CD4-positive, alpha-beta T cell treated with Interferon alpha-2 for 1 hour (primary cell): ENCODE measurements at places on chromosomes 6 and 20.

- DNase-seq = no peak
Measured at GRCh38 chr6:156782691-156783320, 5.6 kb downstream of the ARID1B start.

DNA sequence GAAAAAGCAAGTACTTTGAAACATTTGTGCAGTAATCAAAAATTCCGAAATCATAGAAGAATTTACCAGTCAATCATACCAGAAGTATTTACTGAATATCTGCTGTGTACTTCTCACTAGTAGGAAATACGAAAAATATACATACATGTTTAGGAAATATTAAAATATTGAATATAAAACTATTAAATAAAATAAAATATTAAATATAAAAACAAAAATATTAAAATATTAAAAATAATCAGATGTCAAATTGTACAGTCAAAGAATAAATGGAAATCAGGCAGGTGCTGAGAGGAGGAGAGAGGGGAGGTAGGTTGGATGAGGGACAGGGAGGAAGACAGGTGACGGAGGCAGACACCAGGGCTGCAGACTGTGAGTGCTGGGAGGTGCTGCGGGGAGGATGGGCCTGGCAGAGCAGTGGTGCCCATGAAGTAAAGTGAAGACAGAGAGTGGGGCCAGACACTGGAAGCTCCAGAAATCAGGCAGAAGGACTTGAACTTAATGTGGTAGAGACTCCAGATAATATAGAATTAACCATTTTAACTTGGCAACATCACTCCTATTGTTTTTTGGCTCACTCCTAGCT, 55.9 kb downstream of the PRKN start:
- no peak for DNase-seq

DNA sequence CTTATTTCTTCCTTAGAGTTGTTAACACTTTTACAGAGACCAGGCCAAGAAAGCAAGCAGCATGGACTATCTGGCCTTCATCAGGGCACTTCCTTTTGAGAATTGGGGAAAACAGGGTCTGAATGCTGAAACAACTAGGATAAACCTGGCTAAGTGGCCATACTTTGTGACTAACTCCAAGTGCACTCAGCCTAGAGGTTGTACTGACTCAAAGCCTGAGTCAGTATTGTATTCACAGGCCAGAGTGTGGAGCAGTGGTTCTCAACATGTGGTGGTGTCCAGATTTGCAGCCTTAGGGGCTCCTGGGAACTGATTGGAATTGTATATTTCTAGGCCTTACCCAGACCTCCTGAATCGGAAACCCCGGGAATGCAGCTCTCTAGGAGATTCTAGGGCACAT, 20.1 kb downstream of the SEC23B start:
- no peak for DNase-seq

DNA sequence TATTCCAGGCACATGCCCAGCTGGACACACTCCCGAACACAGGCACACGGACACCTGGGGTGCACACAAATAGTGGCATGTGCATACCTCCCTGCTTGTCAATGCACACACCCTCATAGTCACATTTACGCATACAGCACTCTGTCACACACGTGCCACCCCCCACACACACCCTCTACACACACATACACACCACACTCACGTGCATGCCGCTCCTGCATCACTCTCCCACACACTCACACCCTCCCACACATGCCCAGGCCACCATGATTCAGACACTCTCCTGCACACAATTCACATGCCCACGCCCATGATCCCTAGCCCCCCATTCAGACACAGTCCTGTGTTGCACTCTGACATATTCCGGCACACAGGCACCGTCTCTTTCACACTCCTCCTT, 13.0 kb downstream of the SIRPA start:
- DNase-seq = no peak

DNA sequence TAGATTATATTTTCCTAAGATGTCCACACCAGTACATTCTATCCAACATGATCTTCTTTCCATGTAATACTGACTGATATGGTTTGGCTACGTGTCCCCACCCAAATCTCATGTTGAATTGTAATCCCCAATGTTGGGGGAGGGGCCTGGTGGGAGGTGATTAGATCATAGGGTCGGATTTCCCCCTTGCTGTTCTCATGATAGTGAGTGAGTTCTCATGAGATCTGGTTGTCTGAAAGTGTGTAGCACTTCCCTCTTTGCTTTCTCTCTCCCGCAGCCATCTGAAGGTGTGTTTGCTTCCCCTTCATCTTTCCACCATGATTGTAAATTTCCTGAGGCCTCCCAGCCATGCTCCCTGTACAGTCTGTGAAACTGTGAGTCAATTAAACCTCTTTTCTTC, 12.2 kb upstream of the HBS1L start:
- no peak for DNase-seq

- DNase-seq = no peak
Measured at GRCh38 chr20:57977141-57977540, 251.3 kb downstream of the ANKRD60 start.

- no peak for DNase-seq
Measured at GRCh38 chr20:475463-476357, 13.4 kb upstream of the TBC1D20 start.

GRCh38 chr6:39980839-39981580, 46.7 kb upstream of the MOCS1 start:
- DNase-seq = peak; percentile 15

DNA sequence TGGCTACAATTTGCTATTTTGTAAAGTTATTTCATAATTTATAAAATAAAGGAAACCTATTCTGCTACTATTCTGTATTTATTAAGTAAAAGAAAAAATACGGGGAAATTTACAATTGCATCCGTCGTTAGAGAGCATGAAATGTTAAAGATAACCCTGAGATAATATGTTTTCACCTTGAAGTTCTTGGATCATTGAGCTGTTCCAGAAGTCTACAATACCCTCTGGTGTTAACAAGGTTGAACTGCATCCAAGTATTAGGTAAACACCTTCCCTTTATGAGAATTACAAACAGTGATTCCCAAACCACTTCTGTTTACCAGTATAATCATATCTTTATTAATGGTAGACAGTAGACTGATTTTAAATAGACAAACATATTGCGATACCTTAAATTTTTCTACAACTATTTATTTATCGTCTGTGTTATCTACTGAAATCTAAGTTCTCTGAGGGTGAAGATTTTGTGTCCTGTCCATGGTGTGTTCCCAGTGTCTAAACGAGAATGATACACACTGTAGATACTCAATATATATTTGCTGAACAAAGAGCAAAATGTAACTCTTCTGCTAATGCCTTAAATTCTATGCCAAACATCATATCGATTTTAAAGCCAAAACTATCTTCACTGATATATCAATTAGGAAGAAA, 28.2 kb downstream of the TBC1D32 start:
- DNase-seq = peak; percentile 24

GRCh38 chr6:76166297-76166696, 93.8 kb upstream of the IMPG1 start:
- DNase-seq = no peak

- no peak for DNase-seq
Measured at GRCh38 chr6:90715093-90715655, 128.3 kb upstream of the MAP3K7 start.

GRCh38 chr6:47090881-47091280, 48.7 kb upstream of the ADGRF1 start:
- DNase-seq = no peak

- DNase-seq = peak; percentile 47
Measured at GRCh38 chr6:44269921-44270525, at the start of gene TMEM151B. Gene TMEM151B (plus strand): TSS chr6:44270450. CDS start chr6:44270743, 293 bp downstream.

- DNase-seq = no peak
Measured at GRCh38 chr6:113330636-113330946, 526.6 kb upstream of the MARCKS start.

- no peak for DNase-seq
Measured at GRCh38 chr6:113562248-113562647, 294.9 kb upstream of the MARCKS start.

DNA sequence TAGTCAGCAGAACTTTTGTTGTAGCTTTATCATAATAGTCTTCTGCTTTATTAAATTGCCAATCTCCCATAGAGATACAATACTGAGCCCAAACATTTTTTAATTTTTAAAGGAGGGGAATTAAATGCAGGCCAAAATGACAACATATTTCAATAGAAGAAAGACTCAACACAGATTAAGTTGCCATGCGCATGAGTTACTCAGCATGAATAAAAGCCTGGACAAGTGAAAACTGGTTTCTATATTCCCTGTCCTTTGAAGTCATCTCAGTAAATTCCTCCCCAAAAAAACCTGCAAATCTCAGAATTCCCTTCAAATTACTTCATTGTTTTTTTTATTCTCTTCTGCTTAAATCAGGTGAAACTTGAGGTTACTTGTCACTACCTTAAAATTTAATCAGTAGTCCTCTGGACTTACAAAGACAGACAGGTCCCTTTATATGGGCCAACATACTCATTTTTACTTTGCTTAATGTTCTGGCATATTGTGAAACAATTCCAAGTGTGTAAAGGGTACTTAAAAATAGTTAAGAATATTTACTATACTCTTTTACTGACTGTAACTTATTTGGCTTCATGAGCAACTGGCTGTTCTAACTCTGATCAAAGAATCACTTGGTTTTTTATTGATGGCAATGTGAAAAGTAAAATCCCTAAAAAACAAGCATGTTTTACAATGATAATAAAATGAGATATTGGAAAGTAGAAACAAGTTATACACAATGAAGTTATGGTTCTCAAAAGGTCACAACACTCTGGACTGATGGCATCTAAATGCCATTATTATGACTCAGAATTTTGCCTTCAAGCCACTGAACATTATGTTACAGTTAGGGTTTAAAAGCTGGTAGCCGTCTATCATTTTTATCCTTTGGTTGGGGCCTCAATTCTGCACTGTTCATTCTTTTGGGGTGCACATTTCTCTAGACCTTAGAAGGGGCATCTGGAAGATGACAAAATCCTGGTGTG, 49.9 kb upstream of the COL21A1 start:
- DNase-seq = no peak

DNA sequence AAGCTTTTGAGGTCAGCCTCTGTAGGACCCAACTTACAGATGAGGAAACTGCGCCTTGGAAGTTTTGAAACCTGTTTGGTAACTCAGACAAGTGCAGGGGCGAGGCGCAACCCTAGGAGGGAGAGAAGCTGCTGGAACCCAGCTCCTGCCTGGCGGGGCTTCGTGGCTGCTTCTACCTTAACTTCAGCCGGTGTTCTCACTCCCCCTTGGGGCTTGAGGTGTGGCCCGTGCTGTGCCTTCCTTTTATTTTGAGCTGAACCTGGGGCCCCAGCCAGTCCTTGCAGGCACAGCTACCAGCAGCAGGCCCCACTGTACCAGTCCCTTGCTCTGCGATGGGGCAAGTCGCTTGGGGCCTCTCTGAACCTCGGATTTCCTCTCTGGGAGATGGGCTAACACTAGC, 12.0 kb downstream of the RBM38 start:
- DNase-seq = no peak

DNA sequence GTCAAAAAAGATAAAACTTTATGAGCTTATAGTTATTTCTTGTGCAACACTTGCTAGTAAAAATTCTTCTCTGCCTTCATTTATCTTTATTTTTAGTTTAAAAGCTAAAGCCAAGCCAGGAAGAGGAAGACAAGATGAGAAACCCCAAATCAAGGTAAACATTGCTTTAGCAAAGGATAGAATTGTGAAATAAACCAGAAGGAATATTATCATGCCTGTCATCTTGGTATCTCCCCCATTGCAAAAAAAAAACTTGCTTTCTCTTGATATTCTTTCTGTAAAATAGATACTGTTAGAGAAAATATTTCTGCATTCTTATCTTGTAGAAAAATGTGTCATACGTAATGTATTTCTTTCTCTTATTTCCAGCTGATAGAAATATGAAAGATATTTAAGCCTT, 432.8 kb downstream of the GJA1 start:
- DNase-seq = no peak

DNA sequence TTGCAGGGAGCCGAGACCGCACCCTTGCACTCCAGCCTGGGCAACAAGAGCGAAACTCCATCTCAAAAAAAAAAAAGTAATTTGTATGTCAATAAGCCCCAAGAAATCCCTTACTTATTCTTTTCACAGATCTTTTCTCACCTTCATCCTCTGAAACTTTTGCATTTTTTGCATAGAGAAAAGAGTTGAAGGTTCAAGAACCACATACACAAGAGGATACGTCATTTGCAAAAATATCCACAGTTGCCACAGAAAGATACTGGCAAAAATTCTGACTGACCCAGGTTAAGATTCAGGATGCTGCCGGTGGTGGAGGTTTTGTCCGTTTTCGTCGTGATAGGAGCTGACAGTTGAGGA, 94.5 kb downstream of the ZMYND8 start:
- no peak for DNase-seq

DNA sequence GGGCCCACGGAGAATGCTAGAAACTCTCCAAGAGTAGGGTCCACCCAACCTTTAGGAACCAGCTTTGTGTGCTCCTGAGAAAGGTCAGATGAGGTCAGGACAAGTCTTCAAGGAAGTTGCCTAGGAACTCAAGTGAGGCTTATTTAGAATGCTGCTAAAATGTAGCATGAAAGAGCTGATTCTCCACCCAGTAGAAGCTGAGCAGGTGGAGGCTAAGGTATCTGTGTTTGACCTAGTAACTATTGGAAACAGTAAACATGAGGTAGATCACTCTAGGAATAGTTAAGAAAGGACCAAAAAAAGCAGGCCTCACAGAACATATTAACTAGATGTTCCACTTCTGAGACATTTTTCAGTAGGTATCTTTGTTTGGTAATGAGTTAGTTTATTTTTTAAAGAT, 13.9 kb downstream of the CEP43 start:
- no peak for DNase-seq

- no peak for DNase-seq
Measured at GRCh38 chr6:140366991-140367390, 992.5 kb upstream of the CITED2 start.

DNA sequence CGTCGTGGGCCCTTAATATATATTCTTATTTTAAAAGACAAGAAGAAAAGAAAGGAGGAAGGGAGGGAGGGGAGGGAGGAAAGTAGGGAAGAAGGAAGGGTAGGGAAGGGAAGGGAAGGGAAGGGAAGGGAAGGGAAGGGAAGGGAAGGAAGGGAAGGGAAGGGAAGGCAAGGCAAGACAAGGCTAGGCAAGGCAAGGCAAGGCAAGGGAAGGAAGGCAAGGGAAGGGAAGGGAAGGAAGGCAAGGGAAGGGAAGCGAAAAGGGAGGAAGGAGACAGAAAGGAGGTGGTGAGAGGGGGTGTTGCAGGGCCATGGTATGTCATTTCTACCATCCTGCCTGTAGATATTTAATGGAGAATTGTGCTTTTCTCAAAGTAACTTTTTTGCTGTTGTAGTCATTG, 83.9 kb upstream of the BTBD3 start:
- DNase-seq = no peak

DNA sequence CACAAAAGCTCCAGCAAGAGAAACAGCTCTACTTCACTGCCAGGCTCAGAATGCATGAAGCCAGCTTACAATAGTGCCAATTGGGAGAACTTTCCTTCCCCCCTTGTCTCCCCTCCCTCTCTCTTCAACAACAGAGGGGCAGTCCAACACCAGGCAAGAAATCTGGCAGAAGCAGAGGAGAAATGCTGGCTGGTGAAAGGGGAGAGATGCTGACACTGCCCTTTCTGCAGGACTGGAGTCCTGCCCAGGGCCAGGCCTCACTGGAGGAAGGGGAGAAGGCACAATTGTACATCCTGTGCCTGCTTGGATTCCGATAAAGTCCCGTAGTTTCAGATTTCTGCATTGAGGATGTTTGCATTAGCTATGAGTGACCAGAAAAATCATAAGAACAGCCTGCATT, 148.6 kb downstream of the LRRC1 start:
- no peak for DNase-seq

- DNase-seq = no peak
Measured at GRCh38 chr6:34493344-34493743, 27.5 kb downstream of the PACSIN1 start.

GRCh38 chr20:22776369-22776768, 192.0 kb upstream of the FOXA2 start:
- DNase-seq = no peak
